Activated CD8-positive, alpha-beta T cell treated with anti-CD3 and anti-CD28 coated beads for 36 hours (primary cell): ENCODE measurements at places on chromosomes 13 and 19. TPM values are rescaled to one million over a fixed set of nuclear protein-coding genes. Genes with fewer than 3 reads are reported as not detected.

Gene TEX101
- not detected for total RNA-seq

Gene NDUFA11
- total RNA-seq, result 233 TPM

- no peaks in the 10 kb centered on the region for H3K4me1 ChIP-seq
- H3K36me3 ChIP-seq, result no peaks in the 10 kb centered on the region
- peaks cover 6% of the 10 kb centered on the region for H3K27me3 ChIP-seq
These were observed 440.9 kb downstream of the IRS2 start for GRCh38 chr13:109345433-109345941.

Gene BRME1
- total RNA-seq, result 3.6 TPM

Gene CIRBP
- total RNA-seq, result 180 TPM

DNA sequence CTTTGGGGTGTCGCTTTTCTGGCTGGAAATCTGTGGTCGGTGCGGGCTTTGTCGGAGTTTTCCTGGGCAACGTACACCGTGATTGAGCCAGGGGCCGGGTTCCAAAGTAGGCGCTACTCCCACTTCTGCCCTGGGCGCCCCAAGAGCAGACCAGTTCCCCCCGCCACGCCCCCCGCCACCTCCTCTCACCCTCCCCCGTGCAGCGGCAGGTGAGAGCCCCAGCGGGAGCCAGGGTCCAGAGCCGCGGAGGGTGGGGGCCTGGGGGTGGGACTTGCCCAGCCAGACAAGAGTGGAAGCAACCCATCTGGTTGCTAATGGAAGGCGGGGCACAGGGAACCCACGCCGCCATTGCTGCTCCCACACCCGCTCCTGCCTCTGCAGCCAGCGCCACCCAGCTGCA is 2195.9 kb downstream of the PCDH9 start:
- H3K36me3 ChIP-seq, result no peaks in the 10 kb centered on the region
- DNase-seq, result no peak
- no peak overlapping the region for H3K4me3 ChIP-seq
- no peaks in the 10 kb centered on the region for H3K4me1 ChIP-seq
- no peak overlapping the region for H3K27ac ChIP-seq
